H9 (cell line): ENCODE measurements at places on chromosomes 4 and X.

DNA sequence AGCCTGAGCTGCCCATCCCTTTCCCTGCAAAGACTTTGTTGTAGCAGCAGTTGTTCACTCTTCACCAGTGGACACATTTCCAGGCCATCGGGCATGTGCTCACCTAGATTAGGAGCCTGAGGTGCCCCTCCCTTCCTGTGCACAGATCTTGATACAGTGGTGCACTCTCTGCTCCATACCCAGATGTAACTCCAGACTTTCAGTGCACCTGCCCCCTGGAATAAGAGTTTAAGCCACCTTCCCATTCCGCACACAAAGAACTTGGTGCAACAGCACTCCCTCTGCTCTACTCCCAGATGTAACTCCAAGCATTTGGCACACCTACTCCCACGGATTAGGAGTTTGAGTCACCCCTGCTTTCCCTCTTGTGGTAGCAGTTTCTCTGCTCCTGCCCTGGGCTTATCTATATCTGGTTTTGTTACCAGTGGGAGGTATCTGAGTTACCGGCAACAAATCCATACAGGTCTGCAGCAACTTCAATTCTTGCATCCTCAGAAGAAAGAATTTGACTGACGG, 36.0 kb upstream of the PLK4 start:
- no peak for DNase-seq

DNA sequence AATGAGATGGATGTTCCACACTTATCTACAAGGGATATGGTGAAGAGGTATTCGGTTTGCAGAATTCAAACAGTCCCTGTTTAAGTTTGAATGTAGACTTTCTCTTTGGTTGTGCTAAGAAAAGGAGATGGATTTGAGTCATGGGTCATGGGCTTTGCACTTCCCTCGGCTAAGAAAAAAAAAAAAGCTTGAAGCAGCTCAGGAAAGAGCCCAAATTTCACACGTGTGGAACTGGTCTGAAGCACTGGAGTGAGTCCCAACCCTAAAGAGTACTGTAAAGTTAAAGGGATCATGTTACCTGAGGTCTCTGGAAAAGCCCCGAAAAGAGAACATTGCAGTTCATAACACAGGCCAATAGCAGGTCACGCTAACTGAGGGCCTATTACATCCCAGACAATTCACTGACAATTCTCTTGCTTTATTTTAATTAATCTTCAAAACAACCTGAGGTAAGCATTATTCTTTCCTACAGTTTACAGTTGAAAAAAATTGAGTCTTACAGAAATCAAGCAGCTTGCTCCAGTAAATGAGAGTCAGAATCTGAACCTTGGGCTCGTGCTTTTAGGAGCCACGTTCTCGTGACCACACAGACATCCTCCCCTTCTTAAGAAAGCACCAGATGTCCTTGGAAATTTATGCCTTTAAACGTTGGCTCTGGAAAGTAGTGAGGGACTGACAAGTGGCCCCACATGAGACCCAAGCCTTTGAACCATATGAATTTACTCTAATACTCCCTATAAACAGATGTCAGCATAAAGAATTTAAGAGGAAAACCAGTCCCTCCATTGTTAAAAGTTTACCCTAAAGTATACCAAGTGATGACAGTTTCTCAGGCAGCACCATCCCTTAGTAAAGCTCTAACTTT, 89.3 kb downstream of the MAD2L1 start:
- DNase-seq, result no peak

- no peak for DNase-seq
These were observed 32.3 kb downstream of the GRK4 start for GRCh38 chr4:2995546-2996265.

DNA sequence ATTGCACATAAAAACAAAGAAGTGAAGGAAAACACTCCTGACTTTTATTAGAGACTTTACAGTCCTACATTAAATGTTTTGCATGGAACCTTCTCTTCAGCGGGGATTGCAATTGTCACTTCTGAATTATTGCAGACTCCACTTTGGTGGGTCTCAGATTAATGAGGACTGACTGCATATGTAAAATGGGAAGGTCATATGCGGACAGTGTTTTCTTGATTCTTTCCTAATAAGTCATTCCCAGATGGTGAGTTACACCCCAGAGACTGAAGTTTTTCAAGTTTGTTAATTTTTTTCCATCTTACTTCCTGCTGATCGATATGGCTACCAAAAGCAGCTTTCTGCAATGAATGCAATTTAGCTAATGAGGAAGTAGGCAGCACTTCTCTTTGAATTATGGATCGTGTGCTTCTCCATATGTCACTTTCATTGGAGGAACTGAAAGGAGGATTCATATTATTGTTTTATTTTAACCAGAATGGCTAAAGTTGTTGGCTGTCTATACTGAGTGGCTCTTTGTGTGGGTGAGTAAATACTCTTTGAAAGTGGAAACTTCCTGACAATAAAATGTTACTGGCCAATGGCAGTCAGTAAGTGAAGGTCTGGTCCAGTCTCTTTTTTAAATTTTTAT, 119.3 kb upstream of the CLNK start:
- no peak for DNase-seq

GRCh38 chrX:2427737-2428136, 73.0 kb downstream of the DHRSX start:
- DNase-seq, result no peak
